ENCODE measurements at places on chromosomes 12 and 14.

- no peak for DNase-seq
Observed at GRCh38 chr12:47282206-47282605, 202.4 kb upstream of the AMIGO2 start.

- no peak for DNase-seq
Observed at GRCh38 chr14:93054006-93054405, 61.7 kb downstream of the ITPK1 start.

- DNase-seq: no peak
Observed at GRCh38 chr14:23006188-23006534, 3.8 kb downstream of the C14orf93 start.

DNA sequence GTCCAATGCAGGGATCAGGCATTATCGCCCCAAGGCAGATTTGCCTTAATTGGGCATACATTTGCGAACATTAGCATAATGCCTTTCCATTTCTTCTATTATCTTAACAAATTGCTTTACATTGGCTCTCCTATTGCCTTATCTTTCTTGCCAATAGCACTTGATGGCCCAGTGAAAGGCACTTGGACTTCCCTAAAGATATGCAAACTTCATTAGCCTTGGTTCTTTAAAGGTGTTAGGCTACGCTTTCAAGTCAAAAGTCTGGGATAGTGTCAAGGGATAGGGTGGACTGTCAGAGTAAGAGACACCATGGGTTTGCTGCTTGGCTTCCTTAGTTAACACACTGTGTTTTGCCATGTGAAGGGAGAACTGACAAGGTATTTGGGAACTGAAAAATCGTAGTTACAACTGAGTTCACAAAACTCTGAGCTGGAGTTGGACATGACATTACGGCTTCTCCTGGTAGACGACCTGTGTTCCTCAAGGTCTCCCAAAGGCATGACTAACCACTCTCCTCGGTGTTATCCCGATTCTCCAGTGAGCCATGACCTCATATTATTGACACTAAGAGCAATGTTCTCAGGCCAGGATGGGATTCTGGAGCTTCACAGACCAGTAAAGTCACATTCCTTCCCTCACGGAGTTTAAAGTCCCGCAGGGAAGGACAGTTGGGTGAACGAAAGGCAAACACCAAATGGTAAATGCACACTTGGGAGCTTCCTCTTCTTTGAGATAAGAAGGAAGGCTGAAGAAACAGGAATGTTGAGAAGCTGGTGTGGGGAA, 65.2 kb downstream of the TBC1D30 start:
- no peak for DNase-seq

DNA sequence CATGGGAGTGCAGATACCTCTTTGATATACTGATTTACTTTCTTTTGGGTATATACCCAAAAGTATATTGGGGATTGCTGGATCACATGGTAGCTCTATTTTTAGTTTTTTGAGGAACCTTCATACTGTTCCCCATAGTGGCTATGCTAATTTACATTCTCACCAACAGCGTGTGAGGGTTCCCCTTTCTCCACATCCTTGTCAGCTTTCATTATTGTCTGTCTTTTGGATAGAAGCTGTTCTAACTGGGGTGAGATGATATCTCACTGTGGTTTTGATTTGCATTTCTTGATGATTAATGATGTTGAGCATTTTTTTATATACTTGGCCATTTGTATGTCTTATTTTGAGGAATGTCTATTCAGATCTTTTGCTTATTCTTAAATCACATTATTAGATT, 44.1 kb upstream of the JDP2 start:
- DNase-seq: no peak

DNA sequence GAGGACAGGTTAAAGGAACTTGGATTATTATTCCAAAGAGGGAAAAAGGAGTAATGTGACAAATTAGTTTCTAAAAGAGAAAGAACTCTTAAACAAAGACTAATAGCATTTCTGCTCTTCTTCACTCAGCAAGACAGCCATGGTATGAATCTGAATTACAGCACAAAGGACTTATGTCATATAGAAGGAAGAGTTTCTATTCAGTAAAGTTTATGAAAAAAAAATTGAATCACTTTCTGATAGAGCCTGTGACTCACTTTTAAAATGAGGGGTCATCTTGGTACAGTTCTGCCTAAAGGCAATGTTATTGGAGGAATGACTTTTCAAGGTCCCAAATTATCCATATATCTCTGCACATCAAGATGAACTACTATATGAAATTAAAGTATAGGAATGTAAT, 101.7 kb downstream of the DUSP6 start:
- DNase-seq: peak; percentile 52

GRCh38 chr12:19764408-19764807, 325.1 kb downstream of the AEBP2 start:
- no peak for DNase-seq

GRCh38 chr12:52242442-52243258, 9.6 kb downstream of the KRT7 start:
- no peak for DNase-seq

- no peak for DNase-seq
Observed at GRCh38 chr12:92022093-92022492, 123.6 kb downstream of the BTG1 start.

DNA sequence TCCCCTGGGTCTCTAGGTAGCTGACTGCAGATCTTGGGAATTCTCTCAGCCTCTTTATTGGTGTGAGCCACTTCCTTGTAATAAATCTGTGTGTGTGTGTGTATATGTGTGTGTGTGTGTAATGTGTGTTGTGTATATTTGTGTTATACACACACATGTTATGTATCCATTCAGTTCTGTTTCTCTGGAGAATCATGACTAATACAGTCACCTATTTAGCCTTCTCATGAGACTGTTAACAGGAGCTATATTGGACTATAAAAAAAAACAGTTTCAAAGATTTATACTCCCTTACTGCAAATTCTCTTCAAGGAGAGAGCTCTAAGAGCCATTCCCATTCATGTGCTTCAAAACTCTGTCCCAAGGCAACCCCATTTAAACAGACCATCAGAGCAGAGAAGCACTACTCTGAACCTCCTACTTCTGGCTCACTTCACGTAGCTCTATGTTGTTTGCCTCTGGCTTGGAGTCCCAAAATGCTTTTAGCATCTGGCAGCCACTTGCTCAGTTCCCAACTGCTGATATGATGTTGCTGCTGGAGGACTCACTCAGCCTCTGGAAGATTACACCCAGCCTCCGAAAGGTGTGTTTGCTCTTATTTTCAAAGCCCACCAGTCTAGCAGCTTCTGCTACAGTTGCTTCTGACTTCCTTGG, 48.7 kb upstream of the KITLG start:
- no peak for DNase-seq

DNA sequence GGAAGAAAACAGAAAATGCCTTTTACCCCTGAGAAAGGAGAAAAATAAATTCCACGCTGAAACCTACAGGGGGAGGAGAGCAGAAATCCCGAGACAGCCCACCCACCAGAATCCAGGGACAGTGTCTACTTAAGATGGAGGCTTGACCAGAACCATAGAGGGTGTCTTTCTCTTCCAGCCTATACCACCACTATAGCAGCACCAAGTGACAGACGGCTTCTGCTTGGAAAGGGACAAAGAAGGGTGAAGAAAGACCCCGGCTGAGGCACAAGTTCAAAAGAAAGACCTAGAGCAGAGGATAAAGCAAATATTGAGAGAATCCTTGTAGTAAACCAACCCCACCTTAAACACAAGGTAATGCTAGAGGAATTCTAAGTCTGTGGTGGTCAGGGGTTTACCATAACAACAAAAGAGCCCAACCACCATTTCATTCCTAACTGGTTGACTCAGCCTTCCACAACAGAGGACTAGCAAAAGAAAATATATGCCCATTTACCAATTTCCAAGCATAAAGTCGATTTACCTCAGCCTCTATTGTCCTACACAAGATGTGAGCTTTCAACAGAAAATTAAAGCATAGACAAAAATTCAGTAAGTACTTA, 105.3 kb upstream of the FOXG1 start:
- no peak for DNase-seq

- DNase-seq: no peak
Observed at GRCh38 chr14:33897878-33898535, 52.9 kb downstream of the EGLN3 start.

DNA sequence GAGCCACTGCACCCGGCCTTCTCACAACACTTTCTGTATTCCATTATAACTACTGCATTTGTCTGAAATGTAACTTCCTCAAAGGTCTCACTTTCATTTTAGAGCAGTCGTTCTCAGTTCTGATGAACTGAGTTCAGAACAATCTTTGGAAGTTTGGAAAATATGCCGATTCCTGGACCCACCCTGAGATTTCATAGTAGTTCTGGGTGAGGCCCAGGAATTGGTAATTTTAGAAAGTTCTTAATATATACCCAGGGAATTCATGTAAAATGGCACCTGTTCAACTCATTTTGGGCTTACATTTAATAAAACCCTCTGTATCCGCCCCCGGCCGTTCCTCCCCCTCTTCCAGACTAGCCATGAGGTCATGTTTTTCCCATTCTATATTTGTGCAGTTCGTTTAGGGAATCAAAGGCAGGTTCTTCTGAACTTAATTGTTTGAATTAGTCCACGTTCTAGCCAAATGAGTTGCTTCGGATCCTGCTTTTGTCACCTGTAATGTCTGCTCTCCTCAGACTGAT, 5.9 kb downstream of the GSG1 start:
- peak; percentile 79 for DNase-seq

- DNase-seq: no peak
Observed at GRCh38 chr14:74080820-74081460, 3.3 kb downstream of the ALDH6A1 start.

DNA sequence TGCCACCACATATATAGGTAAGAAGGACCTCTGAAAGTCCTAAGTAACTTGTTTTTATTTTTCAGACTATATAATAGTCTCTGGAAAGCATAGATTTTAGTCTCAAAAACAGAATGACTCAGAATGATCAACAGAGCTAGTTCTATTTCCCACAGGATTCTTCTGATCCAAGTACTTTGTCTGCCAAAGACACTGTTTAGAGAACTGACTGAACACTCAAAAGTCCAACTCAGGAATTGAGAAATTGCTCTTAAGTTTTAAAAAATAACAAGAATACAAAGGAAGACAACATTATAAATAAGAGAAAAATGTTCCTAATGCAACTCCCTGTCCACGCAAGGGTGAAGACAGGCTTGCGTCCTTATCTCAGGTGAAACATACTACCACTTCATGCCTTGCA, 29.0 kb downstream of the LGMN start:
- no peak for DNase-seq

- no peak for DNase-seq
Observed at GRCh38 chr12:1913377-1914113, 4.9 kb downstream of the CACNA2D4 start.

DNA sequence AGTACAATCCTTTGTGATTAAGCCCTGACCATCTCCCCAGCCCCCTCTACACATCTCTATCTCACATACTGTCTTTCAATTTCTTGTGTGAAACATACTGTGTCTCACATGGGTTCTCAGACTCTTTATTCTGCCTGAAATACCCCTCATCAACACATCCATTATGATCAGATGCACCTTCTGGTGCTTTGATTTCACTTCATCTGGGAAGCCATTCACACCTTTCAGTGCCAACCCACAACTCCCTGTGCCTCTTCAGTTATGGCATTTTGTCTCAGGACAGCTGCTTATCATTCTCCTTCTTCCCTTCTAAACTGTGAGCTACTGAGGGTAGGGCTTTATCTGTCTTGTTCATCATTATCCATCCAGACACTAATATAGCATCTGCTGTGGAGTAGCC, 58.8 kb downstream of the CKB start:
- DNase-seq: no peak

DNA sequence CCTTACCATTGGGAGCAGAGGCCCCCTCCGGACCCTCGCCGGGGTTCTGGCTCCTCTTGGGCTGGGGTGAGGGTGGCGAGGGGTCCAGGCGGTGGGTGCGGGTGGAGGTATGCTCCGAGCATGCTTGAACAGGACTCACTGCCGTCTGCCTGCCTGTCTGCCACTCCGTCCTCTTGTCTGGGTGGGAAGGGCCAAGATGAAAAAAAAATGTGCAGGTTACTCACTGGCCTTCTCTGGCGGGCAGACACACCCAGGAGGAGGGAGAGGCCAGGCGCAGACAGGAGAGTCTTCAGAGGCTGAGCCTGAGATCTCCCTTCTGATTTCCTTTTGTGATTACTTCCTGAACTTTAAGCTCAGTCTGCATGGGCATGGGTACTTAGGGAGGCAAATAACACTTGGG, 76.1 kb downstream of the STON2 start:
- no peak for DNase-seq

DNA sequence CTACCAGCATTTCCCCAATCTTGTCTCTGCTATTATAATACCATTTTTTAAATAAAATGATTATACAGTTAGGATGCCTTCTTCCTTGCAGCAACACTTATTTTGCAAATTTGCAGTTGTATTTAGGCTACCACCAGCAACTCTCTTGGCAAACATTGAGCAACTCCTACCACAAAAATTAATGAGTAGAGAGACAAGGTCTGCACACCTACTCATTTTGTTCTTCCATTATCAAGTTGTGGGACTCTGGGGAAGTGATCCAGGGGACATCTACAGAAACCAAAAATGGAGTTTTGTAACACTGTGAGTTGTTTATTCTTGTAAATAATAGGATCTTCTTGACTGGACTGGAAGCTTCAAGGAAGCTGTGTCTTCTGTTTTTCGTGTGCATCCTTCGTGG, 38.6 kb downstream of the DGLUCY start:
- DNase-seq: no peak

DNA sequence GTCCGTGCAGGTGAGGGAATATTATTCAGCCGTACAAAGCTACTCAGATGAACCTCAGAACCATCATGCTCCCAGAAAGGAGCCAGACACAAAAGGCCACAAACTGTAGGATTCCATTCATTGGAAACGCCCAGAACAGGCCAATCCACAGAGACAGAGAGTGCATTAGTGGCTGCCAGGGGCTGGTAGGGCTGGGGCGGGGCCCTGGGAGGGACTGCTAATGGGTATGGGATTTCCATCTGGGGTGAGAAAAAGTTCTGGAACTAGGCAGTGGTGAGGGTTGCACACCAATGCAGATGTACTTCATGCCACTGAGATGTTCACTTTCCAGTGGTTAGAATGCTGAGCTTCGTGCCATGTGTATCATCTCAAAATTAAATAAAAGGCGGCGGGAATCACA, 101.1 kb downstream of the RFLNA start:
- no peak for DNase-seq

Measured in common myeloid progenitor, CD34-positive (primary cell).